ENCODE measurements at places on chromosomes 4 and X.

DNA sequence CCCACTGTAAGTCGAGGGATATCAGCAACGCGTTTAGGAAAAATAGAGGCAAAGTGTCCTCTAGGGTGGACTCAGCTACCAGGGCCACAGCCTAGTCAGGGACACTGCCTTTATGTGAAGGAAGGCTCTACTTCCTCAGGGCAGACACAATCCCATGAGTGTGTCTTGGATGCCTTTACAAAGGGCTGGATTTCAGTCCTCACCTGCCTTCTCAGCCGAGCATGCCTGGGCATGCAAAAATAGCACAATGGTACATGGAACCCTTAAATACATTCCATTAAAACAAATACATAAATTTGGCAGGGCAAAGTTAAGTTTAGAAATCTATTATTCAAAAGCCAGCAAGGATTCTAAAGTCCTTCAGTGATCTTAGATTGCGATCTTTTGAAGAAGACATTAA is 51.1 kb downstream of the DMD start:
- no peak for DNase-seq

- no peak for DNase-seq
Observed at GRCh38 chr4:159188646-159189045, 85.8 kb downstream of the RAPGEF2 start.

DNA sequence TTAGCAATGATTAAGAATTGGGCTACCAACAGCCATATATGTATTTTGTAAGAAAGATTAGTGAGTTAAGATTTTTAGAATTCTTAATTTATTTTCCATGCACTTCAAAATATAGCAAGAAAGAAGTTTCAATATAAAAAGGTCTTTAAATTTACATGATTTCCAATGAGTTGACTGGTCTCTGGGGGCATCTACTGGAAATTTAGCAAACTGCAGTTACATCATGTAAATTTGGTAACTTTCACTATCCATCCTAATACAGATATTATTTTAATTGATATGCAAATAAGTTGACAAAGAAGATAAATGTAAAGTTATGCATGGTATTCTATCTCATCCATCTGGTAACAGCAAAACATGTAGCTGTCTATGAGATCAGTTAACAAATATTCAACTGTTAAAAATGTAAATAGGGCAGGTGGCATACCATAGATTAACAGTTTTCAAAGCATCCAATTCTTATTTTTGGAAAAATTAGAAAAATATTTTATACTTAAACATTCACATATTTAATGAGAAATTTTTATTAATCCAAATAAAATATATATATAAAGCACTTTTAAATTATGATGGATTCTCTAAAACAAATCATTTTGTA is 29.1 kb downstream of the TTC29 start:
- DNase-seq, result peak; percentile 29

GRCh38 chrX:110132450-110133114 is 129.7 kb downstream of the TMEM164 start:
- no peak for DNase-seq

- no peak for DNase-seq
Observed at GRCh38 chrX:2299871-2300270, 200.9 kb downstream of the DHRSX start.

DNA sequence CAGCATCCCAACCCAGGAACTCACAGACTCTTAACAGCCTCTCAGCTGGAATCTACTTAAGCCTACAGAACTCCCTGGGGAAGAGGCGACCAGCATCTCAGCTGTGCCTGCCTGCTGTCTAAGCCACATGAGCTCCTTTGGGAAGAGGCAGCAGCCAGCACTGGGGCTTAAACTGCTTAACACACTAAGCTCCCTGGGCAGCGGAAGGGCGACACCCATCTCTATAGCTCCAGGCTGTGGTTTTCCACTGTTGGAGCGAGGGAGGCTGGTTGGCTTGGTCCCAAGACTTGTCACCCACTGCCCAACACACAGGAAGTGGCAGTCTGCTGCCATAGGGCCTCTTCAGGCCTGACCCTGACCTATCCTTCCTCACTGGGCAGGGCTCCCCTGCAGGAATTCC is 1544.1 kb upstream of the ADGRL3 start:
- DNase-seq, result no peak

GRCh38 chr4:4558881-4559280 is 17.0 kb upstream of the STX18 start:
- DNase-seq, result no peak

- DNase-seq, result no peak
Observed at GRCh38 chr4:76879731-76880364, 18.1 kb downstream of the SOWAHB start.

Data from cerebellar cortex (tissue), 1 donor.